ENCODE measurements at places on chromosomes 5 and 9.
A peak's percentile ranks its signal among the peaks of the same experiment; 100 is the strongest.

DNA sequence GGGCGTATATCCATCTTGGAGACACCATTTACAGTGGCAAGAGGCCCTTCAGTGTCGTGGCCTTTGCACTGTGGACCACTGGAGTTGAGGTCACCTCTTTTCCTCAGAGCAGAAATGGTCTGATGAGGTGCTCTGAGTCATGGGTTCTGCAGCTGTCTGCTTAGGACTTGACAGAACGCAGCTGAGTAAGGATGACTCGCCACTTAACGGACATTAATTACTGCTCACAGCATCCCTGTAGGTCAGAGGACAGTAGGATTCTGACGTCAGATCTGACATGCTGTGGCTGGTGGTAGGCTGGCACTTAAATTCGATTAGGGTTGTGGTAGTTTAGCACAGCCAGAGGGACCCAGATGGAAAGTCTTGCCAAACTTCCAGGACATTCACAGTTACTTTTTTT lies 479.4 kb downstream of the DMAC1 start:
- no peak for DNase-seq

DNA sequence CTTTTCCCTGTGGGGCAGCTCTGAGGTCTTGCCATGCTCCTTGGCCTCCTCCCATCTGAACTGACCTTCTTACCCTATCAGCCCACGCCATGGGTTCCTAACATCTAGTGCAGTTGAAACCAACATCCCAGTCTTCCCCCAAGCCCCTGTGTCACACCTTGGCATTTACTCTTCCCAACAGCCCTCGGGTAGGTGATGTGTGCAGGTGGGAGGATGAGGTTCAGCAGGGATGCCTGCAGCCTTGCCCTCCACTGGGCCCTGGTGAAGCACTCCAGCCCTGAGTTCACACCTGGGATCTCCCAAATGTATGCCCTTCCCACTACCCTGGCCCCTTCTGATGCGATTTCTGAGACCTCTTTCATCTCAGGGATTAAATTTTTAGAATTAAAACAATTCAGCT lies 15.5 kb downstream of the IRX2 start:
- DNase-seq = no peak

DNA sequence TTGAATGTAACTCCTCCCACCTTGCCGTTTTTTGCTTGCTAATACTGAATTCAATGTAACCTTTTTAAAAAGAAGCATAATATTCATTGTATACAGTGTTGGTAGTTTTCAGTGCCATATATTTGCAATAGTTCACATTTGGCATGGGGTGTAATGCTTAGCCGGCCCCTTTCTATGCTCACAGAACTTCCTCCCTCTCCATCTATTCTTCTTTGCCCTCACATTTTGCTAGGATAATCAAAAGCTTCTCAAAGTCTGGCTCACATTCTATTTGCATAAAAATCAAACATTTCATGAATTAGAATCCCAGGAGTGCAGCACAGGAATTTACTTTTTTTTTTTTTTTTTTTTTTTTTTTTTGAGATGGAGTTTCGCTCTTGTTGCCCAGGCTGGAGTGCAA lies 226.3 kb upstream of the MPDZ start:
- no peak for DNase-seq

- DNase-seq = no peak
These were observed 96.3 kb downstream of the ERCC6L2 start for GRCh38 chr9:95971815-95972214.

- no peak for DNase-seq
These were observed 183.5 kb upstream of the GDNF start for GRCh38 chr5:38023371-38023770.

DNA sequence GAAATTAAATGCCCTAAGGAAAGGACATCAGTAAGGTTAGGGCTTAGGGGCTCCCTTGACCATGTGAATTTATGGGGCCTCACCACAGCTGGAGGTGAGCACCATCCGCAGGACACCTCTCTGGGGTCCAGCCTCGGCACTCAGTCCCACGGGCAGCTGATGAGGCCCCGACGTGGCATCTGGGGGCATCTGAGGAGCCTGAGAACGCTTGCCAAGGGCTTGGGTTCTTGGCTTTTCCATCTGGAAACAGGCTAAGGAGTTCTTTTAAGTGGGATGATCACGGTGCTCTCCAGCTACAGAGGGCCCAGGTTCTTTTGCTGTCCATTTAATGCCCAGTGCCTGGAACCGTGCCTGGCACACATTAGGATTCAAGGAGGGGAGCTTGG lies 3.6 kb downstream of the NKX2-5 start:
- no peak for DNase-seq

GRCh38 chr9:134382733-134383132 lies 56.5 kb downstream of the RXRA start:
- no peak for DNase-seq

DNA sequence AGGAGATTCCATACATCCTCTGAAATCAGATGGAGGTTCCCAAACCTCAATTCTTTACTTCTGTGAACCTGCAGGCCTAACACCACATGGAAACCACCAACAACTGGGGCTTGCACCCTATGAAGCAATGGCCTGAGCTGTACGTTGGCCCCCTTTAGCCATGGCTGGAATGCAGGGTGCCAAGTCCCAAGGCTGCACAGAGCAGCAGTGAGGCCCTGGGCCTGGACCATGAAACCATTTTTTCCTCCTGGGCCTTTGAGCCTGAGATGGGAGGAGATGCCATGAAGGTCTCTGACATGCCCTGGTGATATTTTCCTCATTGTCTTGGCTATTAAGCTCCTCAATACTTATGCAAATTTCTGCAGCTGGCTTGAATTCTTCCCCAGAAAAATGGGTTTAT lies 983.8 kb downstream of the CDH9 start:
- DNase-seq = no peak

GRCh38 chr9:129481810-129482511 lies 138.9 kb downstream of the C9orf50 start:
- DNase-seq = no peak

DNA sequence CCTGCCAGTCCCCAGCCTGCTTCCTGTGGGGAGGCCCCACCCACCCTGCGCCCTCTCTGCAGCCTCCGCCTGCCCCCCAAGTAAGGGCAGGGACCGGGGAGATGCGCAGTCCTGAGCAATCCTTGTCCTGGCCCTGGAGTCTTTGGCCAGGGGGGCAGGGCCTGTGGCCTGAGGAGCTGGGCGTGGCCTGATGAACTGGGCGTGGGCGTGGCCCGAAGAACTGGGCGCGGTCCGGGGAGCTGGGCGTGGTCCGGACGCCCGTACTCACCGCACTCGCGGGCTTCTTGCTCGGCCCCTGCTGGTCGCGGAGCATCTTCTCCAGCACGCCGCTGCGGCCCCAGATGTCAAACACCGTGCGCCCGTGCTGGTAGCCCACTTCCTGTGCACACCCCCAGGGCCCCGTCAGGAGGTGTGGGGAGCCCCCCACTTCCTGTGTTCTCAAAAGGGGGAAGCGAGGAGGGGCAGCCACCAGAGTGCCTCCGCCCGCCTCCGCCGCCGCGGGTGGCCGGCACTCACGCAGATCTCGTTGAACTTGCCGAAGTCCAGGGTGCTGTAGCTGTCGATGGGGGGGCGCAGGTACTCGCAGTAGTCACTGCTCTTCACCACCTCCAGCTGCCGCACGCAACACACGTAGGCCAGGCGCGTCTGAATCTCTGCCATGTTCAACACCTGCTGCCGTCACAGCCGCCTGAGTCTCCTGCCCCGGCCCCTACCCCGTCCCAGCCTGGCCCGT lies 2.7 kb upstream of the NSMF start:
- DNase-seq = peak; percentile 52

DNA sequence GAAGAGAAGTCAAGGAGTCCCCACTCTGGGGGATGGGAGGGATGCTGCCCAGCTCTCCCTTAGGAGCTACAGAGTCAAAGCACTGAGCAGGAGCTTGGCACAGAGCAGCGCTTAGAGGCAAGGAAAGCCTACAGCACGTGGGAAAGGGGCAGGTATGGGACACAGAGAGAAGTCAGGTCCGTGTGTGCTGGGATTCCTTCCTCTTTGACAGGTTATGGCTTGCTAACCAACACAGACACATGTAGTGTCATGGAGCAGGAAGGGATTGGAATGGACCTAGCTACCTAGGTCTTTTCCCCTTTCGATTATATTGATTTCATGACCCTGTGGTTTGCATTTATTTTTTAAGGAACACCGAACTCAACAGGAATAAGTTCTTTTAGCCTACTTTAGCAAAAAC lies 208.5 kb upstream of the TUT7 start:
- no peak for DNase-seq

DNA sequence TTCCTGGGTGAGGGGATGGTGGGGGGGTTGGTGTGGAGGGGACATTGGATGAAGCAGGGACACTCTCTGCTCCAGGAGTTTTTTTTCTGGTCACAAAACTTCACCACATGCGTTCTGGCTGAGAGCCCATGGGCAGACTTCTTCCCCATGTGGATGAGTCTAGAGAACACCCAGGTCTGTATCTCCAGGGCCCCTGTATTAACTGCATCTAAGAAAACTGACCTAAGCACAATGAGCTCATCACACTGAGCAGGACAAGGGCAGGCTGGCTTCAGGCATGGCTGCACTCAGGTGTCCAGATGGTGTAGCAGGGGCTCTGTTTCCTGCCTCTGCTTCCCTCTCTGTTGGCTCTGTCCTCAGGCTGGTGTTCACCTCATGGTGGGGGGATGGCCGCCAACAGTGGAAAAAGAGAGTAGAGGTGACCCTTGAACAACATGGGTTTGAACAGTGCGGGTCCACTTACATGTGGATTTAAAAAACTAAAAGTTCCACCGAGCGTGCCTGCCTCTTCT lies 85.3 kb upstream of the STC2 start:
- no peak for DNase-seq

GRCh38 chr5:33769196-33769595 lies 122.6 kb downstream of the ADAMTS12 start:
- DNase-seq = no peak

DNA sequence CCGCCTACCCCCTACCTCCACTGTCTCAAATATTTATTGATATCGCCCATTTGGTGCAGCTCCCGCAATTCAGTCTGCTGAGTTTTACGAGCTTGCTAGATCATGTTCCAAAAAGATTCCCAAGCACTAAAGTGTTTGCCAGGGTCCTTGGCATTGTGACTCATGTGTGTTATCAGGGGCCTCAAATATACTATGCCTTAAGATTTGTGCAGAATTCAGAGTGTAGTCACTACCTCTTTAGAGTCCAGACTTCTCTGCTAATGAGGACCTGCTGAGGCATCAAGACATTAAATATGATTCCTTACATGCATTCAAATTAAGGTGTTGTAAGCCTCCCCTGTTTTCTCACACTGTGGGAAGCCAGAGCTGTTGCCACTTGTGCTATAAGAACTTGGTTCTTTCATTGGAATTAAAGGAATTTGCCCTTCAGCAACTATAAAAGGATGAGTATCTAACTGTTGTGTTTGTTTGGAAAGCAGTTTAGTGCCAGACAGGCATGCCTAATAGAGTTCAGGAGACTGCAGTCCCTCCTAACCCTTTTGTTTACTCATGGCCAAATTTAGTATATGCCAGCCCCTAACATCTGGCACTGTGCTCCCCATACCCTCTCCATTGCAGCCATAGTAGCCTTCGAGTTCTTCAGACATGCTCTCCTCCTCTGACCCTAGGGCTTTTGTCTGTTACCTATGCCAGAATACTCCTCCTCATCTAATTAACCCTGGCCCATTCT lies 316.4 kb downstream of the NR3C1 start:
- no peak for DNase-seq

DNA sequence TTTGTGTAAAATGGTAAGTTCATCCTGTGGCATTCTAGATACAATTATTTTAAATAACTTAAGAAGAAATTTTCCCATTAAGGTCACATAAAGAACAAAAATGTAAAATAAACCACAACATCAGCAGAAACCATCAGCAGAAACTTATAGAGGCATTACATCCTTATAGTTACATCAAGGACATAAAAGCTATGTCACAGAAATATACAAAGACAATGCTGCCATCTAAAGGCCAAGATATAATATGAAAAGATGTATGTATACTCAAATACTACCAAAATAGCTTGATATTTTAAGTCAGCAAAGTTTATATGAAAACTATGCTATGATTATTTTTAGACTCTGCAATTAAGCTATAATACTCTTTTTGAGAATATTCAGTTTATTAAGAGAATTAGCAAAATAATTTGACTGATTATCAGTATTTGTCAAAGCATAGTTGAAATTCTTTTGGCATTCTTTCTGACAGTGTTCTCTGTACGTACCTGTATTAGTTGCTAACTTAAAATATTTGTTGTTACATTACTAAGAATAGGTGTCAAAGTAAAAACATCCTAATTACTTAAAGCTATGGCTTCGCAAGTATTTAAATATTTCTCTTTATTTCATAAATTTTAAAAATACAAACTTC lies 36.2 kb downstream of the FBXL17 start:
- no peak for DNase-seq

- no peak for DNase-seq
These were observed 1495.2 kb upstream of the C9orf72 start for GRCh38 chr9:29068461-29068860.

GRCh38 chr9:137270929-137271695 lies 6.4 kb upstream of the TOR4A start:
- DNase-seq = no peak

DNA sequence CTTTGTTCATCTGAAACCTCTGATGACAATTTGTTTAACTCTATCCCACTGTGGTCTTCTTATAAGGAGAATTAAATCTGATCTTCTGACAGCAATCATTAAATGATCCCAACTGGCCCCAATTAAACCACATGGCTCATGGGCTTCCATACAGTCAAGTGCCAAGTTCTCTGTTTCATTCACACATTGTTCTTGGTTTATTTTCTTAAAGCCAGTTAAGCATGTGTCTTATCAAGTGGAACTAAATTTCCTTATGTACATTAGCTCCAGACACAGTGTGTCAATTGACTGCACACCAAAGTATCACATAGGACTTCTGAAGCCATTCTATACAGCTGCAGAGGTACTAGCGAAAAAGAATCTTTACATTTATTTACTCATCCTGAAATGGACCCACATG lies 51.2 kb downstream of the MEF2C start:
- no peak for DNase-seq

DNA sequence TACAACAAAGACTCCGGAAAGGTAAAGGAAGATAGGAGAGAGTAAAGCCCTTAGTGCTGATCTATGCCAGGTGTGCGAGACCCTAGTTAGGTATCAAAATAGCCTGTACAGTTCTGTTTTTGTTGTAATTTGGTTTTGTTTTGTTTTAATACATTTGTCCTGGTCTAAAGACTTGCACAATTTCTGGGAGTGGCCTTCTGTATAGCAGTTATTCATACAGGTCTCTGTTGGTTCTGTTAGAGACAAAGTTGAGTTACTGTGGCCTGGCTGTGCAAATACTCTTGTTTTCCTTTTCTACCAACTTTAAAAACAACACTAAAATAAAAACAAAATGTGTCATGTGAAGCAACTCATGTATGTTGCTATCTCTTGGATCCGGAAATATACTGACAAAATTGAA lies 163.6 kb downstream of the COMMD10 start:
- no peak for DNase-seq
